ENCODE measurements at places on chromosomes 3 and 15. TPM values are rescaled to one million over a fixed set of nuclear protein-coding genes. Genes with fewer than 3 reads are reported as not detected.

GRCh38 chr15:78174401-78174800 is 25.2 kb downstream of the IDH3A start:
- no peak for DNase-seq

GRCh38 chr15:59713177-59713576 is 24.1 kb upstream of the BNIP2 start:
- DNase-seq = no peak

- DNase-seq = no peak
Measured at GRCh38 chr3:110180733-110181132, 843.4 kb upstream of the DPPA4 start.

DNA sequence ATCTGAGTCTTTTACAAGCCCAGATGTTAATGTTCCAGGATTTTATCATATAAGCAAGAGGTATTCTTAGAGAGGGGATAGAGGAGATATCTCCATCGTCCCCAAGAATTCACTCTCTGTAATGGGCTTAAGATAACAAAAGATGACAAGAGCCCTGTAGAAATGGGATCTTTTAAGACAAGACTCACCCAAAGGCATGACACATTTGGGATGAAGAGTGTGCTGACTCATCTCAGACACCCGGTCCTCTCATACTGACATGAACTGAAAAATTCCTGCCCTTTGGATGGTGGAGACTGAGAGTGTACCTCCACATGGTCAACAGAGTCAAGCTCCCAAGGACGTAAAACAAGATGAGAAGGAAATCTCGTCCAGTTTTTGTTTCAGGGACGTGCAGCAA is 11.0 kb downstream of the LEKR1 start:
- DNase-seq = peak; percentile 68

DNA sequence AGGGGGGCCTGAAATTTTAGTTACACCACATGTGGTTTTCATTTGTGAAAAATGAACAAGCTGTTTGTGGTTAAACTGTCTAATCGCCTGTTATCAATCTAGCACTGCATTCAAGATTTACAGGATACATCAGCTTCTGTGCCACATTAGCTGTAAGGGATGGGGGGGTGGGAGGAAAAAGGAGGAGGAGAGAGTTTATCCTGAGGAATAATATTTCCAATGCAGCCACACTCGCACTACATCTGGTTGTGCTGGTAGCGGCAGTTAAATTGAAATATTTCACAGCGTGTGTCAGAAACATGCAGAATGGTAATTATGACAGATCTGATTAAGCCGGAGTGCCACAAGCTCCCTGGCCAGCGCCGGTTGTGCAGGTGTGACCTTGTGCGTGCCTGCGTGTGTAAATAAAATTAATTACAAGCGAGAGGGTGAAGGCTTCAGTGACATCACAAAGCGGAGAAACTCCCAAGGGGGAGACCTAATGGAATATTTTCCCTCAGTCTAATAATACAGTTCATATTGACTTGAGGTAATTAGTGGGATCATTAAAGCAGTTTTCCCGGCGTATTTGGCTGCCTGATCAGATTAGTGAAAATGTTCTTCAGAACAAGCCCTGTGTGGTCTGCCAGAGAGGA is 55.5 kb downstream of the SATB1 start:
- no peak for DNase-seq

DNA sequence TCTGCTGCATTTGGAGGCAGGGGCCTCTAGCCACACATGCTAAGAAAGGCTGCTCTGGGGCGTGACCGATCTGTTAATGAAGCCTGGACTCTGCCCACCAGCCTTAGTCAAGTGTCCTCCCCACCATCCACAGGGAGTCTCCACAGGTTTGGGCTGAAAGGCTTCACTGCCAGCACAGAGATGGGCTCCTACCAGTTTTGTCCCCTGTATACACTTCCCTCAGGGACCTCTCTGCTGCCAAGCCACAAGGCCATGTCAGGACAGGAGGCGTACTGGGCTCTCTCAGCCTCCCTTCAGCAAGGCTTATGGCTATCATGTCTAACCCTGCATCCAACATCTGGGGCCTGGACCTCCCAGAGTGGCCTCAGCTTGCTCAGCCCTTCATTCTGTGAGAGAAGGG is 23.5 kb downstream of the KIF9 start:
- no peak for DNase-seq

DNA sequence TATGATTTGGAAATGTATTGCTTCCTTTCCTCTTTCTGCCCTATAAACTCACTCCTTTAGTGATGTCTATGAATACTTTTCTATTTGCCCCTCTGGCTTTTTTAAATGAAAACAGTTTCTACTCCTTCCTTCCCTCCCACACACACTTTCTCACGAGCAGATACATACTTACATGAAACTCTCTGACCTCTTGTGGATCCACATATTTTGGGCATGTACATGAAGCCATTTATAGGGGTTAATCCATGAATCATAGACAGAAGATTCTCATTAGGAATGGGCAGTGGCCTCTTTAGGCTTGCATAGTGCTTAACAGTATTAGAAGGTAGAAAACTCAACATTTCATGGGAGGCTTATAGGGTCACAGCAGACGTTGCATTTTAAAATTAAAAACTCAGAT is 24.8 kb downstream of the ANAPC13 start:
- DNase-seq = peak; percentile 49

DNA sequence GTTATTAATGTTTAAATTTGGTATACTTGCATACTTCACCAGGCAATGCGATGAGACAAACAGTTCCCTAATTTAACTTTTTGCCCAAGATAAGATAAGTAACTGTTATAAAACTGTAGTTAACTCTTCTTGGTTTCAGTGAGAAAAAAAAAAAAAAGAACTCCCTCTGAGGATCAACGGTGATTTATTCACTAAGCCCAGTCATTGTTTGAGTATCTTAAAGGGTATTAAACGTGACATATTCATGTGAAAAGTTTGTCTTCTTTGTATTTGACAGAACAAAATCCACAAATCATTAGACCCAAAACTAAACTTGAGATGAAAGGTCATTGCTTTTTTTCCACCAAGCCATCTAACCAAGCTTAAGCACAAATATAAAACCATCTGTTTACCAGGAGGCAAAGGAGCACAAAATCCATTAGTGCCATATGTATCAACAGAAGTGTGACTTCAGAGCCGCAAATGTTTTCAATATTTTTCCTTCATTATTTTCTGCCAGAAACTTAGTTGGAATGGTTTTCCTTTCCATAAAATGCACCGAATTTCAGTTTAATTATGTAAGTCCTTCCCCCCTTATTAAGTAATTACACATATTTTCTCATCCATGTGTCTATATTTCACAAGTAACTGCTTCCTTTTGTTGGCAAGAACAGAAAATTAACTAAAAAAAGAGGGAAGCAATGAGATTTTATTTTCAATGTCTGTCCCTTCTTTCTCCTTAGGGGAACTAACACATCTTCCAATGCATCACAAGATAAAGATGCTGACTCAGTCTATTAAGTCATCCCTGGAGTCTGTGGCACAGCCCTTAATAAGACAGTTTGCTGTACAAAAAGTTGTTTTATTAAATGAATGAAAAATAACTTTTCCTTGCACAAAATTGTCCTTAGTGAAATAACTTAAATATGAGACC is 92.2 kb upstream of the RAP2B start:
- DNase-seq = peak; percentile 51

GRCh38 chr3:26004172-26004571 is 214.3 kb downstream of the OXSM start:
- no peak for DNase-seq

- no peak for DNase-seq
Measured at GRCh38 chr3:172305552-172305951, 142.7 kb downstream of the GHSR start.

DNAJA4 gene
- total RNA-seq = 30.1 TPM

AMT gene
- total RNA-seq = 13.5 TPM

AGTR1 gene
- 22.1 TPM for total RNA-seq

CFAP100 gene
- total RNA-seq = 3.4 TPM

All from umbilical cord (tissue), 2 donors.